Stimulated activated CD8-positive, alpha-beta memory T cell treated with anti-CD3 and anti-CD28 coated beads, Interleukin-7, amount 100 ng/mL, for 48 hours (primary cell): ENCODE measurements at places on chromosomes 1 and 21.

DNA sequence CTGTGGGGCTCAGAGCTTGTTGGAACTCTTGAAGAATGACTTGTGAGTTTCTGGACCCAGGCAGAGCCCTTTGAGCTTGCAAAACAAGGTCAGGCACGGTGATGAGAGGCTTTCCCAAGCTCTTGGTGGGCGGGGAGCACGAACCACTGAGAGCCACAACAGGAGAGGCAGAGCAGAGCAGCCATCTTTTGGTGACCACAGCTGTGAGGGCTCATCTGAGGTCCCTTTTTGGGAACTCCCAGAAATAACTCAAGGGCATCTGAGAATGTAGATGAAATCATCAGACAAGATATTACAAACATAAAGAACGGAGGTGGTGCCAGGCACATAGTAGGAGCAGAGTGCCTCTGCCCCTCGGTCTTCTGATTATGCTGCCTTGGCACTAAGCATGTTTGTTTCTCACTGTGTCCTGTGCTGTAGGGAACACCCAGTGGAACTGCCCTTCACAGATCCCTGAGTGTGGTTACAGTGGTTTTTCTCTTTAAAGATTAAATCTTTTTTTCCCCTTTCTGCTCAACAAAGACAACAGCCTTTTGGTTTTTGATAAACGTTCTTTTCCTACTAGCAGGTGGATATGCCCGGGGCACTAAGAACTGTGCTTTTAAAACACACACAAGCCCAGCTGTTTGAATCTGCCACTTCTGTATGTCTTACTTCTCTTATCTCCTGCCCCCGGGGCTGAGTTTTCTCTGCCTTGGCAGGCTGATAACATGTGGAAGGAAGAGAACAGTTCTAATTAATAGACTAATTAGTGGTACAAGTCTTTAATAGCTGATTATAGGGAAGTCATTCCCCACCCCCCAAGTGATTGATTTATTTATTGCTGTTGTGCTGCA is 37.7 kb downstream of the CD34 start:
- DNase-seq = no peak

- no peak for DNase-seq
Measured at GRCh38 chr1:211885747-211886522, 55.4 kb upstream of the LPGAT1 start.

- DNase-seq = no peak
Measured at GRCh38 chr1:101645810-101646209, 350.9 kb downstream of the OLFM3 start.

GRCh38 chr21:42900446-42900845 is 7.3 kb downstream of the NDUFV3 start:
- DNase-seq = no peak

- no peak for DNase-seq
Measured at GRCh38 chr1:46487818-46488218, 1.8 kb upstream of the DMBX1 start.

DNA sequence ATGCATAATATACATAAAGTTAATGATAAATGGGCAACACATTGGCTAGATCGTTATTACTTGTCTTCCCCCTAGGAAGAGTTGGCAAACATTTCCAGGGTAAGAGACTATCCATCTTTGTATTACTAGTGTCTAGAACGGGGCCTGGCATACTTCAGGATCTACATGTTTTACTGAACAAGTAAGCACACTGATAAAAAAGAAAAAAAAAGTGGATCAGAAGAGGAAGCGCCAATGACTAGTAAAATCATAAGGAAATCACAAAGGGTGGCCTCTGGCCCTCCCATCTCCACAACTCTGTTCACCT is 482 bp downstream of the TM2D1 start:
- no peak for DNase-seq

DNA sequence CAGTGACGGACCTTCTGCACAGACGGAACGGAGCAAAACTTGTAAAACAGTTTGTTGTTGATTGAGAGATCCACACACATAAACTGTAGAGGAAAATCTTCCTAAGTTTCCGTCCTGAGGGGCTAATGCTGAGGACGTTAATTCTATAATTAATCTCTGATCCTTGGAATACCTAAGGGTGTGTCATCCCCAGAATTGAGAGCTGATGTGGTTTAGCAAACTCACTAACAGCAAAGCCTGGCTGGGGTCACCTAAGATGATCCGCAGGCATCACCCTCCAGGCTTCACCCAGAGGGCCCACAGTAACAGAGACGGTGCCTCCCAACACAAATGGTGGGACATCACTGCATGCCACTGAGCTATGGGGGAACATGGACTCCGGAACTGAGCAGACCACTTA is 97.5 kb downstream of the SMYD2 start:
- no peak for DNase-seq

DNA sequence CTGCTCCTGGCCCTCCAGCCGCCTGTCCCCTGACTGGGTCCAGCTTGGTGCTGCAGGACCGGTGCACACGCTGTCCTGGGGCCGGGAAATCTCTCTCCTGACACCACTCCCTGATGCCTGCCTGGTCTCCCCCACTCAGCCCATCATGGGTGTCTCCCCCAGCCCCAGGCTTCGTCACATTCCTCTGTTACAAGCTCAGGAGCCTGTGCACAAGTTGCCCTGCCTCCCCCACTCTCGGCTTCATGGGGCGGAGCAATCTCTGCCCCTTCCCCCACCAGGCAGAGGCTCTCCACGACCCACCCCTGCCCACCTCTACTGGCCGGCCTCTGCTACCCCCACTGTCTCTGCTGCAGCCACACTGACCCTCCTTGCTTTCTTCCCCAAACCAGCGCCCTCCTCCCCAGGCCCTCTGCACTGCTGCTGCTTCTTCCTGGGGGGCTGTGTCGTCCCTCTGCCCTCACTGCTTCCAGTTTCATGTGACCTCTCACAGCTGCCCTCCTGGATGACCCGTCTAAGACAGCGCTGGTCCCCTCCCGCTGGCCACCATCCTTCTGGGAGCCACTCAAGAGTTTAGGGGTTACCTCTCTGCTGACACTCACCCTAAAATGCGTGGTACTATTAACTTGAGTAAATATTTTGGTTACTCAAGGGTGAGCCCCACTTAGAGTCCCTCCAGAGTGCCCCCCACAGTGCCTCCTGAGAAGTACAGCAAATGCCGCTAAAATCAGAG is 5.7 kb upstream of the RIPK4 start:
- no peak for DNase-seq

DNA sequence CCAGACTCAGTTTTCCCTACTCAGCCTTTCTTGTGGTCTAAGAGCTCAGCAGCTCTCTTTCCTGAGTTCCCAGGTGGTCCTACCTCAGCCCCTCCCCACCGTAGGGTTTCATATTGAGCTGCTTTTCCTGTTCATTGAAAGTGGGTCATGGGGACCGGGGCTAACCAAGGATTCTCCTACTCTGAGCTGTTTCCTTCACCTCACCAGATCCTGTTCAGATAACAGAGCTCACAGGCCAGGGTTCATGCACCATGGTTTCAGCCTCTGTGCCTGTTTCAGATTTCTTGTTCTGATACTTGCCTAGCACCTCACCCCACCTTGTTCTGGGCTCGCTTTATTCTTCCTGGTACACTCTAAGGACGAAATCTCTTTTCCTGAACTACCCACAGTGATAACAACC is 8.5 kb downstream of the UBQLN4 start:
- no peak for DNase-seq

- DNase-seq = no peak
Measured at GRCh38 chr1:100188617-100189016, 10.6 kb upstream of the LRRC39 start.

DNA sequence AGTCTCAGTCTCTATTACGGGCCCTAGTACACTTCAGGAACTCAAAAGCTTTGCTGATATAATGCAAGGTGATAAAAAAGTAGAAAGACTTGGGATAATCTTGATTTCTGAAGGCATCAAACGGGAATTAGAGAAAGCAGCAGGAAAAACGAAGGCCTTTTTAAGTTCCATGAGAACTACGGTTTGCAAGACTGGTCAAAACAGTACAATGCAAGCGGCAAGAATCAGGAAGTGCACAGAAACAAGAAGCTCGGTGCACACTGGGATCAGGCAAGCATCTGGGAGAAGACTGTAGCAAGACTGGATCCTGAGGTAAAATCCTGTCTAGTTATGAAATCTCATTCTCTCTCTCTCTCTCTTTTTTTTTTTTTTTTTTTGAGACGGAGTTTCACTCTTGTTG is 28.6 kb downstream of the NTMT2 start:
- DNase-seq = no peak

GRCh38 chr1:905811-906599 is 17.7 kb upstream of the SAMD11 start:
- DNase-seq = no peak

DNA sequence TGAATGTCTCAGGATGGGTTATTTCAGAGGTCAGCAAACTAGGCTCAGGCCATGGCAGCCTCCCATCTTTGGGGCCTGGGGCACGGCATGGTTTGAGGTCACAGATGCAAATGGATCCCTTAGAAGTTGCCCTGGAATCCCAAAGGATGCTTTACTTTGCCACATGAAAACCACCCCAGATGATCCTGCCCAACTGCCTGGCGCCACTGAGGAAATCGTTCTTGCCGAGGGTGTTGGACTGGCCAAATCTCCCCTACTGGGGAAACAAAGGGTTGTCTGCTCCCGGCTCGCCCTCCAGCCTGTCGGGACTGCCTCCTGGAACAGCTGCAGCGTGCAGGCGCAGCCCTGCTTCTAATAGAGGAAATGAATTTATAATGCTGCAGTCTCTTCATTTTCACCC is 173.0 kb upstream of the LMO4 start:
- no peak for DNase-seq

DNA sequence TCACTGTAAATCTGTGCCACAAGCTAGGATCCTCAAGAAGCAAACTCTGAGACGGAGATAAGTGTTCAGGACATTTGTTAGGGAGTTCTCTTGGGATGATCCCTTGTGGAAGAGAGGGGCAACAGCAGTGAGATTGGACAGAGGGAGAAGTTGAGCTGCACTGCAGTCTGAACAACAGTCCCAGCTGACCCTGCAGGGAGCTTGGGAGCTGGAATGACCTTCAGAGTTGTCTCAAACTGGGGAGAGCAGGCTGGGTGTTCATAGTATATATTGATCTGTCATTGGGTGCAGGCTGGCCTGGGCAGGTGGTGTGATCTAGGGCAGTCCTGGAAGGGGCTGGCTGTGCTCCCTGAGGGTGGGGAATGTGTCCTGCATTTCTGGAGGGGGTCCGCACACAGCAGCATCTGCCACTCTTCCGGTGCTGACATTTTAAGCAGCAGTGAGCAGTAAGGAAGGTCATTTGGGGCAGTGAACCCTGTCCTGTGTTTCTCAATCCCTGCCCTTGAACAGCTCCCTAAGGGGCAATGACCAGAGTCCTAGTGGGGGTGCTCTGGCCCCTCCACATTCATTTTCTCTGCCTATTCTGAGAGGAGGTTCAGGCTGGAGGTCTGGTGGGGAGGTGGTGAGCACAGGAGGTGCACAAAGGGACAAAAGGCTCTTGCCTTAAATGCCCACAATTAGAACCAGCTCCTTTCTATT is 90.2 kb upstream of the PPM1J start:
- no peak for DNase-seq

- DNase-seq = no peak
Measured at GRCh38 chr1:56216218-56216617, 363.1 kb downstream of the PLPP3 start.

DNA sequence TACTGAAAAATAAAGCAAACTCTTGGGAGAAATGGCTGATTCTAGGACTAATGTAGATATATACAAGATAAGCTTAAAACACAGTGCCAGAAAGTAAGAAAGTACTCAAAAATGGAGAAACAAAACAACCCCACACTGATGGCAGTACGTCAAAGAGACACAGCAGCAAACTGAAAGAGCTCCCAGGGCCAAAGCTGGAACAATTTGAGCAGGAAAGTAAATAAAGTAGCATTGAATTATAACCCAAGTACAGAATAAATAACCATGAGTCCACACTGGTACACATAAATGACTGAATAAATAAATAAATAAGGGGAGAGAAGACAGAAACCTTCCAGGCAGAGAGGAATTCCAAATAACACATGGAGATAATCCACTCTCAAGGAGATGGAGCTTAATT is 120.9 kb downstream of the GLUL start:
- DNase-seq = no peak

DNA sequence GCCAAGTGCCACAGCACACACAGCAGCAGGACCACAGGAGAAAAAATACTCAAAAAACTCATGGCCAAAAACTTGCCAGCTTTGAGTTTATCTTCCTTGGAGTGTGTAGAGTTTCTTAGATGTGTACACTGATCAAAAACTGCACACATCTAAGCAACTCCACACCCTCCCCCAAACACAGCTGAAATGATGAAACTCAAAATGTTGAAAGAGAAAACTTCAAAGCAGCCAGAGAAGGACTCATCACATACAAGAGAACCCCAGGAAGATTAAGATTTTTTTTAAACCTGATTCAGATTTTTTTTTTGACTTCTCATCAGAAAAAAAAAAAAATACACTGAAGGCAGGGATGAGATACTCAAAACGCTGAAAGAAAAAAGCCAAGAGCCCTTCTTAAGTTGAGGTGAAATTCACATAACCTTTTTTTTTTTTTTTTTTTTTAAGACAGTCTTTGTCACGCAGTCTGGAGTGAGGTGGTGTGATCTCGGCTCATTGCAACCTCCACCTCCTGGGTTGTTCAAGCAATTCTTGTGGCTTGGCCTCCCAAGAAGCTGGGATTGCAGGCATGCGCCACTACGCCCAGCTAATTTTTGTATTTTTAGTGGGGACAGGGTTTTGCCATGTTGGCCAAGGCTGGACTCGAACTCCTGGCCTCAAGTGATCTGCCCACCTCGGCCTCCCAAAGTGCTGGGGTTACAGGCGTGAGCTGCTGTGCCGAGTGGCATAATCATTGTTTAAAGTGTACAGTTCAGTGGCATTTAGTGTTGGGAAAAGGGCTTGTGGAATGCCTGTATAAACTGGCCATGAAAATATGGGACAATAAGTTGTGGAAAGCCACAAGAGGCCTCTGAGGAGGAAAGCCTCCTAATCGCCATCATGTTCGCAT is 20.9 kb upstream of the PDXK start:
- DNase-seq = no peak

DNA sequence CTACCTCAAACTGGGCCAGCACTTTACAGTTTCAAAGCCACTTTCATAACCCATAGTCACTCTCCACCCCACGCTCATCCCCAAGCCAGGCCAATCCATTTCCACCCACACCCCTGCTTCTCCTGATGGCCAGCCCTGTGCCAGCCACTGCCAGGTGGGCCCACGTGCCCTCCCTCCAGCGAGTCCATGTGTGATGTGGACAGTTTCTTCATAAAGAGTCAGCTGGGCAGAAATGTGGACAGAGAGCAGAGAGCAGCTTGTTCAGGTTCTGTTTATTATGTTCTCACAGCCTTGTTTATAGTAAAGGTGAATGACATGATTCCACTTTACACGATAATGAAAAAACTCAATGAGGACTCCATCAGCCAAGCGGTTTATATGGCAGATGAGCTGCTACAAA is 37.4 kb upstream of the RGS16 start:
- DNase-seq = no peak

GRCh38 chr1:229328598-229329362 is 14.1 kb downstream of the CCSAP start:
- no peak for DNase-seq
